Fibroblast of lung (primary cell): ENCODE measurements at places on chromosomes 6 and 20.
A peak's percentile ranks its signal among the peaks of the same experiment; 100 is the strongest.

DNA sequence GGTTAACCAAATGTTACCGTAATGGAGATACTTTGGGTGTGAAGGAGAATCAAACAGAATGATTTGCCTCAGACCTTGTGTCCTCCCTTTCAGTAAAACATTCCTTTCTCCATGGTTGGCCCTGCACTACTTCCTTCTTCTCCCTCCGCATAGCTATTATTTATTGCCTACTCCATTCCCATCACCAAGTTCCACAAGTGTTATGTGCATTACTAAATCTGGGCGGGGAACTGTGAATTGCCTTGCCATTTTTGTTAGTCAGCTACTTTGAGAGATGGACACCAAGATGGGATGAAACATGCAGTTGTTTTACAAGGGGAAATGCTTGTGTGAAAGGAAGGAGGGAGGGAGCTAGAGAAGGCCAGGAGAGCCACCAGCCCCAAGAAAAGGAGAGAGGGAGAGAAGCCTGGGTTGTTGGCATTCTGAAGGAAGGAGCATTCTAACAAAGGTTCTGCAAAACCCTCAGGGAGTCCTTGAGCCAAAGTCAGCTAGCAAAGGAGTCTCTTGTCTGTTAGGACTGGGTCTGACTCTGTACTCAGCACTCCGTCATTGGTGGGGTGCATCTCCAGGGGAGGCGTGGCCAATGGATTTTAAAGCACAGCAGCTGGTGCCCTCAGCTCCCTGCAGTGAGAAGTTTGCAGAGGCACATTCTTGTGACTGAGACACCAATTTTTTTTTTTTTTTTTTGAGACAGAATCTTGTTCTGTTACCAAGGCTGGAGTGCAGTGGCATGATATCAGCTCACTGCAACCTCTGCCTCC, 83.6 kb upstream of the CHD6 start:
- no peak for DNase-seq

GRCh38 chr6:156814036-156814581, 36.9 kb downstream of the ARID1B start:
- no peak for DNase-seq

DNA sequence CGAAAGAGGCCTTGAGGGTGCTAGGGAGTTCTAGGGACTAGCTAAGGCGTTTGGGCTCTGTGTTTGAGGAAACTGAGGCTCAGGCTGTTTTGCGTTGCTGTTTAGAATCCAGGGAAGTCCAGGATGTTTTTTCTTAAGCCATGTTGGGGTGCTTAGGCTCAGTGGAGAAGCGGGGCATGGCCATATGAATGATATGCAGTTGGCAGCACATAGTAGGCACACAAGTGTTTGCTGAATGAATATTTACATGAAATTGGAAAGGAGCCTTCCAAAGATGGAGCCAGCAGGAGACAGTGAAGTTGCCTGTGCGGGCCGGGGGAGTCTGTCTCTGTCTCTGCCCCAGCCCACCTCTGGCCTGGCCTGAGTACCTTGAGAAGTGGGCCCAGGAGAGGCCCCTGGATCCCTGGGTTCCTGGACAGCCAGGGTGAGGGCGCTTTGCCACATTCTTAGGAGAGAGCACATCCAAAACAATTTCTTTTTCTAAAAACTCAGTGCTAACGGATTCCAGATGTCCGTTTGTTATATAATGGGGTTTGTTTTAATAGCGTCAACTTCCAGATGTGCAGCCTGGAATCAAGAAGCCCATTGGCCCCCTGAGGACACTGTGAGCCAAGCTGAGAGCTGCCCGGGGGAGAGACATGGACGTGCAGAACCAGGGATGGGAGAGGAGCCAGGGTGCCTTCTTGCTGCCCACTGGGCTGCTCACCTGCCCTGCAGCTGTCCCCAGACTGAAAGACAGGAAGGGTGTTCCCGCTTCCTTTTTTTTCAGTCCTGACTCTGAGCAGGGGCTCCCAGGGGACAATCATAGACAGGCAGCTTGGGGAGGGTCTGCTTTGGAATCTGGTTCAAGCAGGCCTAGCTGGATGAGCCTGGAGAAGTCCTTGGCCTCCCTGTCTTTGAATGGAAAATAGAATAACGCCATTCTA, 20.1 kb upstream of the EMILIN3 start:
- DNase-seq: peak; percentile 62

GRCh38 chr6:88547768-88548167, 381.6 kb upstream of the CNR1 start:
- no peak for DNase-seq

DNA sequence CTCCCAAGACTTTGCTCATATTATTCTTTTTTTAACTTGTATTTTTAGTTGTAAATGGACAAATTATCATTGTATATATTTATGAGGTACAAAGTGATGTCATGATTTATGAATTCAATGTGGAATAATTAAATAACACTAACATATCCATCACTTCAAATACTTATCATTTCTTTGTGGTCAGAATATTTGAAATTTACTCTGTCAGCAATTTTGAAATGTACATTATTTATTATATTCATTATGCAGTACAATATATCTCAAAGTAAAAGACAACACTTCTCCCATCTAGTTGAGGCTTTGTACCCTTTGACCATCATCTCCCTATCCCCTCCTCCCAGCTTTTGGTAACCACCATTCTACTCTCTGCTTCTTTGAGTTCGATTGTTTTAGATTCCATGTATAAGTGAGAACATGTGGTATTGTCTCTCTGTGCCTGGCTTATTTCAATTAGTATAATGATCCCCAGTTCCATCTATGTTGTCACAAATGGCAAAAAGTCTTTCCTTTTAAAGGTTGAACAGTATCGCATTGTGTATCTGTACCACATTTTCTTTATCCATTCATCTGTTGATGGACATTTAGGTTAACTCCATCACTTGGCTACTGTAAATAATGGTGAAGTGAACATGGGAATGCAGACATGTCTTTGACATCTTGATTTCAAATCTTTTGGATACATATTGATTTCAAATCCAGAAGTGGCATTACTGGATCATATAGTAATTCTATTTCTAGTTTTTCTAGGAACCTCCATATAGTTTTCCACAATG, 197.2 kb downstream of the KIF6 start:
- DNase-seq: no peak

- no peak for DNase-seq
These were observed 60.0 kb upstream of the TNFAIP3 start for GRCh38 chr6:137806914-137807682.
